ENCODE measurements at places on chromosomes 7 and 10. TPM values are rescaled to one million over a fixed set of nuclear protein-coding genes. Genes with fewer than 3 reads are reported as not detected.

UTF1 gene
- not detected for total RNA-seq

DNA sequence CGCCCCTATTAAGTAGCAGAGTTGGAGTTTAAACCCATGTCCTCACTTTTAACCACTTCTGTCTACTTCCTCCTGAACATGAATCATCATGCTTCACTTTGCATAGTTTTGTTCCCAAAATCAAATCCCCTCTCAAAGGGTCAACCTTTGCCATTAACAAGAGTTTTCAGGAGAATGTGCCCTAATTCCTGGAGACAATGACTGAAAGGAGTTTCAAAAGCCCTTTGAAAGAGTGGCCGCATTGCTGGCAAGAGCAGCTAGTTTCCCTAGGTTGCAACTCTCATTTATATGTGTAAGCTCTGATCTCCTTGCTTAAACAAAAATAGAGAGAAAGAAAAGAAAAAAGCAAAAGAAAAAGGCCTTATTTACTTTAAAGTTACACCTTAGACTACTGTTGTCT, 9.2 kb downstream of the LGI1 start:
- H3K27ac ChIP-seq = no peak overlapping the region
- no peaks in the 10 kb centered on the region for H3K4me1 ChIP-seq
- no peak for DNase-seq
- no peak overlapping the region for H3K4me3 ChIP-seq
- H3K36me3 ChIP-seq = no peaks in the 10 kb centered on the region
- no peaks in the 10 kb centered on the region for H3K27me3 ChIP-seq

DNA sequence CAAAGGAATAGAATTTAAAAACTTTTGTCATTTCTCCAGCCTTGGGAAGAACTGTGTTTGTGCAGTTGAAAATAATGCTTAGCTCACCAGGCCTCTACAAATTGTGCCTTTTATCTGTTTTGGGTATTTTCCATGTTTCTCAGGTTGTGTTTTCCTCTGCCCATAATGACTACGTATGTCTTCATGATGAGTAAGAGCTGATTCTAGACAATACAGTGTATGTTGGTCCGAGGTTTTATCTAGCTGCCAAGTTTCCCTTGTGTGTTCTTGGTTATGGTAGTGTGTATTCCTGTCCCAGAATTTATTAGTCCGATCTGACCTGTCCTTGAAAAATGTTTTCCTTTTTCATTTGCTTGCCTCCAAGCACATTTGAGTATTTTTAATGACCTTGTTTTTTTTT, 83.7 kb upstream of the GLCCI1 start:
- no peaks in the 10 kb centered on the region for H3K36me3 ChIP-seq
- DNase-seq = no peak
- H3K27ac ChIP-seq = no peak overlapping the region
- H3K27me3 ChIP-seq = no peaks in the 10 kb centered on the region

DNA sequence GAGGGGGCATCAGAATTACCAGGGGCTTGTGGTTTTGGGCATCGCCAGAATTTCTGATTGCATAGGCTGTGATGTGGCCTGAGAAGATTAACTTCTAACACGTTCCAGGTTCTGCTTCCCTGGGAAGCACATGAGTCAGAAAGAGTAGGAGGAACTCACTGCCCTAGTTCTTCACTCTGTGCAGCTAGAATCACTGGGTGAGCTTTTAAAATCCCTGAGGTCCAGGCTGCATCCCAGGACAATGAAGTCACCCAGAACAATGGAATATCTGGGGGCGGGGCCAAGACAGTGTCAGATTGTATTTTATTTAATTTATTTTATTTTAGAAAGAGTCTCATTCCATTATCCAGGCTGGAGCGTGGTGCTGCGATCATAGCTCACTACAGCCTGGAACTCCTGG, 636.5 kb downstream of the CALN1 start:
- no peaks in the 10 kb centered on the region for H3K4me1 ChIP-seq
- no peaks in the 10 kb centered on the region for H3K27me3 ChIP-seq
- no peaks in the 10 kb centered on the region for H3K36me3 ChIP-seq
- no peak overlapping the region for H3K4me3 ChIP-seq
- no peak overlapping the region for H3K27ac ChIP-seq
- peak; percentile 24 for DNase-seq

- no peak for DNase-seq
- H3K36me3 ChIP-seq = peaks cover 11% of the 10 kb centered on the region
- H3K4me3 ChIP-seq = peak overlapping the region; percentile 53
These were observed 625 bp downstream of the GIMAP2 start for GRCh38 chr7:150686030-150686631.

HTR5A gene
- total RNA-seq = not detected

GPR22 gene
- not detected for total RNA-seq

All from esophagus muscularis mucosa (tissue), 4 donors.